Nephron progenitor cell (in vitro differentiated cells): ENCODE measurements at places on chromosomes 11 and 22.

- peak; percentile 82 for DNase-seq
- H3K4me3 ChIP-seq, result no peak overlapping the region
- H3K27ac ChIP-seq, result no peak overlapping the region
- H3K36me3 ChIP-seq, result peaks cover 4% of the 10 kb centered on the region
- H3K27me3 ChIP-seq, result peaks cover 22% of the 10 kb centered on the region
Measured at GRCh38 chr11:123580557-123581275, 73.7 kb downstream of the SCN3B start.

GRCh38 chr11:71342951-71343827 is 90.8 kb upstream of the SHANK2 start:
- H3K36me3 ChIP-seq, result no peaks in the 10 kb centered on the region
- peak; percentile 63 for DNase-seq
- no peak overlapping the region for H3K4me3 ChIP-seq

DNA sequence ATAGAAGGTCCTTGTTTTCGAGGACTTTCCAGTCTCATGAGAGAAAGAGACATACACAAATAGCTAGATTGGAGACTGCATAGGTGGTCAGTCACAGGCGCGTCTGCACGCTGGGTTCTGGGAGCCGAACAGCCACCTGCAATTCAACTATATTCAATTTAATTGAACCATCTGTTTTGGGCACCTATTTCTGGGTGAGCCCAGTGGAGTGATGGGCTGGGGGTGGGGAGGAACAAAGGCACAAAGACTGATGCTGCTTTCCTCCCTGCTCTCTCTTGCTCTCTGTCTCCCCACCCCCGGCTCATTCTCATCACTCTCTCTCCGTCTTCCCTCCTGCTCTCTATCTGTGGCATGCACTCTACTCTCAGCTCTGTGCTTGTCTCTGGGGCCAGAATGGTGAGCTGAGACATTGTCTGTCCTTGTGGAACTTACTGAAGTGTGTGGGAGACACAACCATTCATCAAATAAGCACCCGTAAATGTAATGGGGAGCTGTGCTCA is 48.1 kb upstream of the B3GAT1 start:
- no peak overlapping the region for H3K27ac ChIP-seq
- no peaks in the 10 kb centered on the region for H3K36me3 ChIP-seq
- peaks cover 38% of the 10 kb centered on the region for H3K27me3 ChIP-seq
- peaks cover 13% of the 10 kb centered on the region for H3K4me1 ChIP-seq
- no peak for DNase-seq
- H3K4me3 ChIP-seq, result no peak overlapping the region

- DNase-seq, result no peak
- H3K27me3 ChIP-seq, result peaks cover 63% of the 10 kb centered on the region
- no peak overlapping the region for H3K4me3 ChIP-seq
- no peaks in the 10 kb centered on the region for H3K36me3 ChIP-seq
Measured at GRCh38 chr22:42279425-42280020, 9.1 kb upstream of the TCF20 start.

DNA sequence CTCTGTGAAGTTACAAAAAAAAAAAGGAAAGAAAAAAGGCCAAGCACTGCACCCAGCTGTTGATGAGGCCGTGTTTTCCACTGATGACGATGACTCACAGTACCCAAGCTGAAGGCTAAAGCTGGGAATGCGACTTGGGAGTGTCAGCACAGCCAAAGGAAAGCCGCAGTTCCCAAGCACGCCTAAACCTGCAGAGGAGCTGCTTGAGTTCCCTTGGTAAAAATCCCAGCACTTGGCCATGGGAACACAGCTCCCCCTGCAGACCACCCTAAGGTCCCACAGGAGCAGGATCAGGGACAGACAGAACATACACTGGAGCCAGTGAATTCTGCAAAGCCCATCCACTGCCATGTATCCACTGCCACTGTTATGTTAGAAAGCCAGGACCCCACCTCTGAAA is 39.9 kb downstream of the SERGEF start:
- peaks cover 29% of the 10 kb centered on the region for H3K36me3 ChIP-seq
- no peak overlapping the region for H3K4me3 ChIP-seq
- H3K27me3 ChIP-seq, result peaks cover 6% of the 10 kb centered on the region

- peaks cover 37% of the 10 kb centered on the region for H3K4me1 ChIP-seq
- no peaks in the 10 kb centered on the region for H3K36me3 ChIP-seq
- no peak overlapping the region for H3K4me3 ChIP-seq
- H3K27ac ChIP-seq, result no peak overlapping the region
- H3K27me3 ChIP-seq, result peaks cover 30% of the 10 kb centered on the region
Measured at GRCh38 chr11:65793625-65794400, 7.0 kb downstream of the OVOL1 start.

GRCh38 chr11:65653229-65654225 is 9.2 kb downstream of the RELA start:
- H3K27ac ChIP-seq, result peak overlapping the region; percentile 99
- DNase-seq, result no peak
- H3K36me3 ChIP-seq, result peaks cover 42% of the 10 kb centered on the region
- H3K27me3 ChIP-seq, result no peaks in the 10 kb centered on the region
- H3K4me1 ChIP-seq, result peaks cover 41% of the 10 kb centered on the region

GRCh38 chr22:38777087-38777671 is 16.8 kb downstream of the DNAL4 start:
- H3K4me1 ChIP-seq, result peaks cover 22% of the 10 kb centered on the region
- no peak overlapping the region for H3K4me3 ChIP-seq
- H3K27me3 ChIP-seq, result peaks cover 3% of the 10 kb centered on the region
- peaks cover 23% of the 10 kb centered on the region for H3K36me3 ChIP-seq
- peak overlapping the region; percentile 79 for H3K27ac ChIP-seq

DNA sequence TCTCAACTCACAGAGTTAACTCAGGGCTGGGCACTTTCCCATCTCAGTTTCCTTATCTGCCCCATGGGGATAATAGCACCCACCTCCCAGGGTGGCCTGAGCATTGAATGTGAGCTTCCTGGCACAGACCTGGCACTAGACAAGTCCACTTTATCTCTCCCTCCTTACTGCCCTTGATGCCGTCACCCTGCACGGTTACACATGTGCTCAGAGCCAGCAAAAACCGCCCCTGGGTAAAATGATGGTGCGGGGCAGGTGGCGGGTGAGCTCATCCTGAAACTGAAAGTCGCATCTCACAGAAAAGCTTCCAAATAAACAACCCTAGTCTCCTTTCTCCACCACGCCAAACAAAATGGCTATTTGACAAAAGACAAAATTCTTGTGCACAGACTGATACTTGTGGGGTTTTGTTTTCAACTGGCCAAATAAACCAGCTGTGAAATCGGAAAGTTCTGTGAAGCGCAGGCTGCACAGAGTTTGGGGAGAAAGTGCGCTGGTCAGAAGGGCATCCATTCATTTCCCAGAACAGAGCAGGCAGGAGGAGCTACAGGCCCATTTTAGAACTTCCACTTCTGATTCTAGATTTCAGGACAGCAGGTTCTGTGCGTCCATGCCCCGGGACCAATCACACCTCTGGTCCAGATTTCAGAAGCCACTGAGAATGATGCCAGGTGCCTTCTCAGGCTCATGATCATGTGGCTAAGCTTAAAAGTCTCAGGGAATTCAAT is 138.1 kb downstream of the SHANK2 start:
- no peaks in the 10 kb centered on the region for H3K36me3 ChIP-seq
- H3K4me3 ChIP-seq, result no peak overlapping the region
- DNase-seq, result no peak

- no peak overlapping the region for H3K4me3 ChIP-seq
- peaks cover 13% of the 10 kb centered on the region for H3K4me1 ChIP-seq
- no peak for DNase-seq
- peaks cover 16% of the 10 kb centered on the region for H3K27me3 ChIP-seq
- H3K27ac ChIP-seq, result no peak overlapping the region
Measured at GRCh38 chr22:25878933-25879332, 136.9 kb downstream of the MYO18B start.

DNA sequence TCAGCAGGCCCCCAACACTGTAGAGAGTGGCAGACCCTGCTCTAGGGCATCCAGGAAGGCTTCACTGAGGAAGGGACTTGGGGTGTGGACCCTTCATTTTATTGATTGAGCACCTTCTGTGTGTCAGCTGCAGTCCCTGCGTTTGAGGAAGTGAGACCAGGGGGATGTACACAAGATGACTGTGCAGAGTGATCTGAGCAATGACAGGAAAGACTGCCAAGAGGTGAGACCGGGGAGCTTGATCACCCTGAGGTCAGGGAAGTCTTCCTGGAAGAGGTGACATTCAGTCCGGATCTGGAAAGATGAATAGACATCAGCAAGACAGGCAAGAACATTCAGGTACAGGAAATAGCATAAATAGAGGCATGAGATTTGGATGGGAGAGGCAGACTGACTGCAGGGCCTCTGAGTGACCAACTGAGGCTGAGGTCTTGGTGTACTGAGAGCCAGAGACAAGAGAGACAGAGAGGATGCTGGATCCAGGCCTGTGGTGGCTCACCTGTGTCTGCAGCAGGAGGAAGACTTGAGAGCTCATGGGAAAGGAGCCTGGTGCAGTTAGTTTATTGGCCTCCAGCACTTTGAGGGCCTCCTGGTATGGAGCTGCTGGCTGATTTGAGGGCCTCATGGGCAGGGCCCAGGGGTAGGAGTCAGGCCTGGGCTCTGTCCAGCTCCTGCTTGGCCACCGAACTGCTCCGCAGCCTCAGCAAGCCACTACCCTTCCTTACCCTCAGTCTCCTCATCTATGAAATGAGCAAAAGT is 5.2 kb downstream of the DGAT2 start:
- H3K27ac ChIP-seq, result no peak overlapping the region
- H3K4me3 ChIP-seq, result no peak overlapping the region
- DNase-seq, result no peak
- no peaks in the 10 kb centered on the region for H3K36me3 ChIP-seq
- peaks cover 50% of the 10 kb centered on the region for H3K27me3 ChIP-seq

DNA sequence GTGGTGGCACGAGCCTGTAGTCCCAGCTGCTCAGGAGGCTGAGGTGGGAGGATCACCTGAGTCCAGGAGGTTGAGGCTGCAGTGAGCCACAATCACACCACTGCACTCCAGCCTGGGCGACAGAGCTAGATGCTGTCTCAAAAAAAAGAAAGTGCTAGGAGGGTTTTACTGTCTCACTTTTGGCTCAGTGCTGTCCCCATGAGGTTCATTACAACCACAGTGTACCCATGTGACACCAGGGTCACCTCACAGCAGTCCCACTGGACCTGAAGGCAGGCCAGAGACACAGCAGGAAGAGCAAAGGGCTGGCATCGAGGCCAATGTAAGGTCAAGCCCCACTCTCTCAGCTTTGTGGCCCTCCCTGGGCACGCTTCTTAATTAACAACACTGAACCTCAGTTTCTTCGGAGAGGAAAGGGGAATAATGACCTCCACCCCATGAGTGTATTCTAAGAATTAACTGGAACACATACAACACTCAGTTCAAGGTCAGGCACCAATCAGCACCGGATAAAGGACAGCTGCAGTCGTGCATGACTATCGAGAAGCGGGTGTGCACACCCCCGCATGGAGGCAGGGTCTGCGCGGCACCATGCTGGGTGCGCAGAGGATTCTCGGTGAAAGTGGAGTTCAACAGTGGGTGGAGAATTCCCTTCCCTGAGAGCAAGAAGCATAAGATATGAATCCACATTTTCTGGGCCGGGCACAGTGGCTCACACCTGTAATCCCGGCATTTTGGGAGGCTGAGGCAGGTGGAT is 30.9 kb upstream of the BAIAP2L2 start:
- H3K36me3 ChIP-seq, result peaks cover 4% of the 10 kb centered on the region
- H3K4me3 ChIP-seq, result no peak overlapping the region
- H3K27me3 ChIP-seq, result peaks cover 7% of the 10 kb centered on the region
- H3K4me1 ChIP-seq, result peaks cover 6% of the 10 kb centered on the region

DNA sequence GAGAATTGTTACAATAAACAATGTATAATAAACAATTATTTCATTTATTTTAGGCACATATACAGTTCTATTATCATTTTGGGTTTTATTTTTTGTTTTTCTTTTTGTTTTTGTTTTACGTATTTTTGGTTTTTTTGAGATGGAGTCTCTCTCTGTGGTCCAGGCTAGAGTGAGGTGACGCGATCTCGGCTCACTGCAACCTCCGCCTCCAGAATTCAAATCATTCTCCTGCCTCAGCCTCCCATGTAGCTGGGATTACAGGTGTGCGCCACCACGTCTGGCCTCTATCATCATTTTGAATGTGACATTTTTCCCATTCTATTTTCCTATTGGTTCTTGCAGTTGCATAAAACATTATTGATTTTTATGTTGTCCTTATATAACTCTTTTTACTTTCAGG is 20.4 kb upstream of the OR52A1 start:
- H3K27ac ChIP-seq, result no peak overlapping the region
- H3K36me3 ChIP-seq, result no peaks in the 10 kb centered on the region
- H3K27me3 ChIP-seq, result peaks cover 3% of the 10 kb centered on the region
- H3K4me1 ChIP-seq, result no peaks in the 10 kb centered on the region

DNA sequence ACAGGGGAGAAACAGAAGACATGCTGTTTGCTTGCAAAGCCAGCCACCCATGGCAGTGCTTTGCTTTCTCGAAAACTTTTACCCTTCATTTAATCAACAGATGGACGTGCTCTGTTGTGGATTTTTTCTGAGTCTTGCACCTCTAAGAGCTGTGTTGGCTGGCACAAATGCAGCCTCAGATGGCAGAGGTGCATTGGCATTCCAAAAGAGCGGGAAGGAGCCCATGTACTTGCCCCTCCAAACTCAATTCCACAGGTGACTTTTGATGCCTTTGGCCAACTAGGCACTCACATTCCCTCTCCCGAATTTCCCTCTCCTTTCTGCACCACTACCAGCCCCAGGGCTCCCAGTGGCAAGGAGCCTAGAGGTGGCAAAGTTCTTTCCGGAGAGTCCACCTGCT is 1.2 kb downstream of the KIRREL3 start:
- no peaks in the 10 kb centered on the region for H3K36me3 ChIP-seq
- peaks cover 38% of the 10 kb centered on the region for H3K4me1 ChIP-seq
- no peak for DNase-seq
- no peak overlapping the region for H3K27ac ChIP-seq
- peaks cover 11% of the 10 kb centered on the region for H3K27me3 ChIP-seq
- no peak overlapping the region for H3K4me3 ChIP-seq

DNA sequence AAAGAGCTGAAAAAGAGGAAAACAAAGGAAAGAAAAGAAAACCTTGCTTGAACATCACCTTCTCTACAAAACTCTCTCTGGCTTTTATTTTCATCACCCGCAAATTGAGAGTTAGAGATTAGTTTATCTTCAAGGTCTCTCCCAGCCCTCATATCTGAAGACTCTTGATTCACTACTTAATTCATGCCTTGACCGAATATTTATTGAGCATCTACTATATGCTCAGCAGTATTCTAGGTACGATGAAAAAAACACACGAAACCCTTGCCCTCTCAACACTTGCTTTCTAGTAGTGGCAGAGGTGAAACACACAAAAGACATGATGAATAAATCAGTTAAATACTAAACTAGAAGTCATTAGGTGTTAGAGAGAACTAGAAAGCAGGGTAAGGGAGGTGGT is 150.6 kb upstream of the CADM1 start:
- no peak overlapping the region for H3K27ac ChIP-seq
- H3K27me3 ChIP-seq, result peaks cover 6% of the 10 kb centered on the region
- no peak for DNase-seq
- H3K36me3 ChIP-seq, result peaks cover 5% of the 10 kb centered on the region
- peaks cover 68% of the 10 kb centered on the region for H3K4me1 ChIP-seq

DNA sequence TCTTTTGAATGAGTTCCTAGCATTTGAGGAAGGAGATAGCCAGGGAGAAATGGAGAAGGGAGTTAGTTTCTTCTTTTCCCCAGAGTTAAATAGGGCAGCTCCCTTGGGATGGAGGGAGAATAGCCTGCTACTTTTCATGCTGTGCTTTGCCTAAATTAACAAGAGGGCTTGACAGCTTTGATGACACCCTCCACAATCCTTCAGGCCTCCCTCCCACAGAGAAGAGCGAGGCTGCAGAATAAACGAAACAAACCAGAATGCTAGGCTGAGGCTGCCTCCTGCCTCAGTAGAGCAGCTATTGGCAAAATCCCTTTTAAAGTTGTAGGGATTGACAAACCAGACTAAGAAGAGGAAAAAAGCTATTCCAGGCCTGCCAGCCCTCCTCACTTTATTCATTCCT is 94.6 kb downstream of the C11orf58 start:
- H3K36me3 ChIP-seq, result no peaks in the 10 kb centered on the region
- no peak overlapping the region for H3K27ac ChIP-seq
- H3K4me3 ChIP-seq, result no peak overlapping the region
- no peak for DNase-seq
